ENCODE measurements at places on chromosomes 2 and 18. TPM values are rescaled to one million over a fixed set of nuclear protein-coding genes. Genes with fewer than 3 reads are reported as not detected.

The SCTR gene
- not detected for total RNA-seq

The UPP2 gene
- not detected for total RNA-seq

The DHRS9 gene
- total RNA-seq, result 0.15 TPM

The PHOSPHO2 gene
- total RNA-seq, result 2.8 TPM

The IMP4 gene
- total RNA-seq, result 121 TPM

The C1GALT1C1L gene
- 0.20 TPM for total RNA-seq

The CXXC1 gene
- total RNA-seq, result 101 TPM

The RBFA gene
- total RNA-seq, result 45.3 TPM

The KLF11 gene
- 9.0 TPM for total RNA-seq

The XDH gene
- 0.15 TPM for total RNA-seq

The MIB1 gene
- 56.1 TPM for total RNA-seq

The TUBA4B gene
- not detected for total RNA-seq

The ADRA2B gene
- 0.47 TPM for total RNA-seq

The LRRTM1 gene
- not detected for total RNA-seq

The MOCOS gene
- total RNA-seq, result 12.1 TPM

The ZNF519 gene
- 6.5 TPM for total RNA-seq

Data from HCT116 (cell line).